Left ventricle myocardium inferior (tissue), 1 donor: ENCODE measurements at places on chromosomes 6 and 20.

GRCh38 chr6:30750379-30750668, 6.0 kb upstream of the IER3 start:
- no peak for DNase-seq

- no peak for DNase-seq
Observed at GRCh38 chr6:148307405-148307804, 35.2 kb upstream of the SASH1 start.

GRCh38 chr6:57432919-57433684, 115.7 kb downstream of the PRIM2 start:
- no peak for DNase-seq

DNA sequence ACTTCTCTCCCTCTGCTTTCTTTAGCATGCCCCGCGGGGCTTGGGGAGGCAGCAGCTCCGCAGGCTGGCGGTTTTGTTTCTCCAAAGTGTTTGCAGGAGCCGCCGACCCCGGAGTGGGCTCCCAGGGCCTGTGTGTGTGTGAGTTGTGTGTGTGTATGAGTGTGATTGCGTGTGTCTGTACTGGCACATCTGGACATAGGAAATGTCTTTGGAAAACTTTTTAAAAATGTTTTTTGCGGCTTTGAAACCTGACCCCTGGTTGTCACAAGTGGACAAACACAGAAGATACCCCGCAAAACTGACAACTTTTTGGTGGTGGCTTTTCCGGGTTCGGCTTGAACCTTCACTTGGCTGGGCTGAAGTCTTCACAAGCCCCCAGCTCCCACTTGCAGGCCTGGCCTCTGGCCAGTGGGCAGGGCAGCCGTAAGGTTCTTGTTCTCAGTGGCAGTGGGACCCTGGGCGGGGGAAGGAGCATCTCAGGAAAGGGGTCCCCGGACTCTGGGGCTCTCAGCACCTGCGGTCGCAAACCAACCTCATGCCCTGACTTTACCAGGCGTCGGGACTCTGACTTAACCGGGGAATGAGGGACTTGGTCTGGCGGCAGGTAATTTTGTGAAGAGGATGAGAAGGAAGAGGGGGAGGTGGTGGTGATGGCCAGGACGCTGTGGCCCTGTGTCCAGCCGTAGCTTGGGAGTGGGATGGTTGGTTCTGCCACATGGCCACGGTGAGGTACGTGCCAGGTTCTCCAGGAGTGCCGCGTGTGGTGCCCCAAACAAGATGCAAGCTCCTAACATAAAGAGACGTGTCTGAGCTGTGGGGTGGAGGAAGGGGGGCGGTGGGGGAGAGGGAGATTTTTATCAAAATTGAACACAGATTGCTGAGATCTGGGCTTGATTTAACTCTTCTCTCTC, 619 bp downstream of the DAAM2 start:
- DNase-seq: no peak
